Breast epithelium (tissue), 4 donors: ENCODE measurements at places on chromosomes 3 and 15. TPM values are rescaled to one million over a fixed set of nuclear protein-coding genes. Genes with fewer than 3 reads are reported as not detected.
A peak's percentile ranks its signal among the peaks of the same experiment; 100 is the strongest.

DNA sequence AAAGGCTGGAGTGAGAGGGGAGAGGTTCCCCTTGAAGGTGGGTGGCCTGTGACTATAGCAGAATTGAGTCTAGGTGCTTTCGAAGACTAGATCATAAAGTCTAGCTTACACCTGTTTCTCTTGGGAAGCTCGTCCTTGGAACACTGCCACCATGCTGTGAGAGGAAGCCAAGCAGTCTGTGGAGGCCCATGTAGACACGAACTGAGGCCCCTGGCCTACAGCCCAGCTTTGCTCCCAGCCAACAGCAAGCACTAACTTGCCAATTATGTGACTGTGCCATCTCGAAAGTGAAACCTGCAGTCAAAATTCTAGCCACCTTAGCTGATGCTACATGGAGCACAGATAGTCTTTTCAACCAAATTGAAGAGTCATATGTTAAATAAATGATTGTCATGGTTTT is 190.5 kb upstream of the NECTIN3 start:
- DNase-seq = peak; percentile 82

DNA sequence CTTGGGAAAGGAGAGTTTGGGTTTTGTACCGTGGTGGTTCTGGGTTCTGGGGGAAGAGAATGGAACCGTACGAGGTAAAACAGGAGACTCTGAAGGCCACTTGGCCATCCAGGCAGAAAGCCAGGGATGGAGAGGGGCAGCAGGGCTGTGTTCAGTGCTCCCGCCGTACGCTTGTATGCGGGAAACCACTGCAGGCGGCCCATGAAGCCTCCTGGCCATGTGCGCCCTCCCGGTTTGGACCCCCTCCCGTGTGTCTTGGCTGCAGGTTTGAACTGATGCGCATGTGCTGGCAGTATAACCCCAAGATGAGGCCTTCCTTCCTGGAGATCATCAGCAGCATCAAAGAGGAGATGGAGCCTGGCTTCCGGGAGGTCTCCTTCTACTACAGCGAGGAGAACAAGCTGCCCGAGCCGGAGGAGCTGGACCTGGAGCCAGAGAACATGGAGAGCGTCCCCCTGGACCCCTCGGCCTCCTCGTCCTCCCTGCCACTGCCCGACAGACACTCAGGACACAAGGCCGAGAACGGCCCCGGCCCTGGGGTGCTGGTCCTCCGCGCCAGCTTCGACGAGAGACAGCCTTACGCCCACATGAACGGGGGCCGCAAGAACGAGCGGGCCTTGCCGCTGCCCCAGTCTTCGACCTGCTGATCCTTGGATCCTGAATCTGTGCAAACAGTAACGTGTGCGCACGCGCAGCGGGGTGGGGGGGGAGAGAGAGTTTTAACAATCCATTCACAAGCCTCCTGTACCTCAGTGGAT is 50.6 kb downstream of the PGPEP1L start:
- no peak for DNase-seq

DNA sequence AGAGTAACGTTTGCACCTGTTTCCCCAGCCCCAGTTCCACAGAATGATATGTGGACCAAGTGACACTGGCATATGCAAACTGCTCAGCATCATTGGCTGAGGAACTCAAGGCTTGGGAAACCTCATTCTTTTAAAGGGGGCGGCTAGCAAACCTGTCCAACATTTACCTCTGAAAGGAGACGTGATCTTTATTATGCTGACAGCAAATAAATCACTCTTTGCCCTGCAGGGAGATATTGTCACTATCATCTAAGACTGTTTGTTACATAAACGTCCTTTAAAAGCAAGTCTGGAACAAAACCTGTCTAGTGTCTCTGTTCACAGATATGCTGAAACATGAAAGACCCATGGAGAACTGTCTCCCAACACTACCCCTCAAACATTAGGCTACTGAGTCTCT is 21.5 kb downstream of the CA12 start:
- no peak for DNase-seq

- no peak for DNase-seq
Observed at GRCh38 chr3:187104933-187105332, 34.4 kb downstream of the RPL39L start.

DNA sequence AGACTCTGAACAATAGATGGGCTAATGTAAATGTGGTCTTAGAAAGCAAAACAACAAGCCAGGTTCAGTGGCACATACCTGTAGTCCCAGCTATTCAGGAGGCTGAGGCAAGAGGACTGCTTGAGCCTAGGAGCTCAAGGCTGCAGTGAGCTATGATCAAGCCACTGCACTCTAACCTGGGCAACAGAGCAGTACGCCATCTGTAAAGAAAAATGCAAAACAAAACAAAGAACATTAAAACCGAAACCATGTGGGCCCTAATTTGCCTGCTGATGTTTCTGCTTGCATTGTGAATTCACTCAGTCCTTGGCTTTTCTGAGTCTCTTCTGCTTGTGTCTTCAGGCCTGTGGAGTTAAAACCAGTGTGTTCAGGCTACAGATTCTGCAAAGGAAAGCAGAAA is 56.7 kb downstream of the CCNL1 start:
- DNase-seq = no peak

- DNase-seq = no peak
Observed at GRCh38 chr3:122123850-122124249, 59.6 kb upstream of the CASR start.

The ZNF774 gene
- total RNA-seq = 2.6 TPM

The MAP3K13 gene
- 34.7 TPM for total RNA-seq

The MYEF2 gene
- total RNA-seq = 19.3 TPM
